ENCODE measurements at places on chromosomes 11 and 22.

- DNase-seq, result no peak
These were observed 23.0 kb downstream of the MYO18B start for GRCh38 chr22:25765016-25765367.

GRCh38 chr11:67345247-67345919 is 8.0 kb downstream of the POLD4 start:
- DNase-seq, result no peak

DNA sequence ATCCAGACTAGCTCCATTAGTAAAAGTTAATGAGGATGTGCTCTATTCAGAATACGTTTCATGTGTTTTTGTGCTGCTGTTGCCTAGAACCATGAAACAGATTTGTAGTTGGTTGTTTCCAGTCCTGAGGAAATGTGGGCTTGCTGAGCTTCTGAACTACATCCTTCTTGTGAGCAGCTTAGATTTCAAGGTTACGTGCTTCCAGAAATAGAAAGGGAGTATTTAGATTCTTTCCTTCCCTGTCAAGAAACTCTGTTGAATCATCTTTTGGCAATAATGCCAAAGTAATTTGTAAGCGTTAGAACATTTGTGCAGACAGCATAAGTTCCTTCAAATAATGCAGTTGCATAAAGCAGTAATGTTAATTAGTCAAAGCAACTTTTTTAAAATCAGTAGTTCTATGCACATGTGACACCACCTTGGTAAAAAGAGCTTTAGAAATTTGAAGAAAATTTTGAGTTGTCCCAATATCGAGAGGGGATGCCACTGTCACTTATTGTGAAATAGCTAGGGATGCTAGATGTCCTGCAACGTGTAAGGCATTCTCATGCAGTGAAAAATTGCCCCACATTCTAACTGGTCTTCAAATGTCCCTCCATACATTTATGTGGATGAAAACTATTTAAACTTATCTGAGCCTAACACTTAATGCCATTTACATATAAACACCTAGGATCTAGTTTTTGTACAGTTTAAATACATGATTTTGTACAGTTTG is 169.6 kb downstream of the ETS1 start:
- no peak for DNase-seq

DNA sequence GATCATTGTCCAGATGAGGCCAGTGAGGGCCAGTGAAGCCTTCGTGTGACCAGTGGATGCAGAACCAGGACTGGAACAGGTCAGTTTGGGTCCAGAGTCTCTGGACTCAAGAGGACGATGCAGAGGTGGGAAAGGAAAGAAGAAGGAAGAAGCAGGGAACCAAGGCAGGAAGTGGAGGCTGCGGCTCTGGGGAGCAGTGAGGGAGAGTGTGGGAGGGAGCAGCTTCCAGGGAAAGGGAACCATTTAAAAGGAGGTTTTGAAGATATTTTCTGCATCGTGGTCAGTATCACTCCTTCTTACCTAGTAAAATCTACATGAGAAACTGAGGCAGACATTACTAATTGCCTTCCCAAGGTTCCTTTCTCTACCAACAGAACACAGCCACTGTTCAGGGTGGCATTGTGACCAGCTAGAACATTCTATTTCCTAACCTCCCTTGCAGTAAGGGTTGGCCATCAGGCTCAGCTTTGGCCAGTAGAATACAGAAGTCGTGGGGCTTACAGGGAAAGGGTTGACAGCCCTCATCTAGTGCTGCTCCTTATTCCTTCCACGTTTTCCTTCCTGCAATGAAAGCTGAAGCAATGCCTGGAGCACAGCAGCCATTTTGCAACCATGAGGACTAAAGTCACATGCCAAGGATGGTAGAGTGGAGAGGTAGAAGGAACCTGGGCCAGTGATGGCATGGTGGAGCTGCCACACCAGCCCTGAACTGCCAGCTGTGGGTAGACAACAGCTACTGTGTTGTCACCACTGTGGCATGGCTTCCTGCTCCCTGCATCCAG is 29.1 kb upstream of the LINC01488 start:
- DNase-seq, result no peak

DNA sequence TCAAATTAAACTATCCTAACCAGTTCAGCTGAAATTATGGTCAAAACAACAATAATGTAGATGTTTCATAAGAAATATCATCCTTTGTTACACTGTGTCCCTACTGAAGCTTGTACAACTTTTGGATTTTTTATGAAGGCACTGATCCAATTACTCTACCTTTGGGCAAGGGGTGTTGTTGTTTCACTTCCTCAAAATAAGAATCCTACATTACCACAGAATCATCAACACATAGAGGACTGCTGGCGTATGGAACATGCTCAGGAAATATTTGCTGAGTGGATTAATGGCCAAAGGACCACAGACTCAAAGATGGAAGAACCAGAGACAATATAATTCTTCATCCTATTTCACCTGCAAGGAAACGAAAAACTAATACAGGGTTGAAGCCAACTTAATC is 907.5 kb upstream of the CCDC90B start:
- DNase-seq, result no peak

DNA sequence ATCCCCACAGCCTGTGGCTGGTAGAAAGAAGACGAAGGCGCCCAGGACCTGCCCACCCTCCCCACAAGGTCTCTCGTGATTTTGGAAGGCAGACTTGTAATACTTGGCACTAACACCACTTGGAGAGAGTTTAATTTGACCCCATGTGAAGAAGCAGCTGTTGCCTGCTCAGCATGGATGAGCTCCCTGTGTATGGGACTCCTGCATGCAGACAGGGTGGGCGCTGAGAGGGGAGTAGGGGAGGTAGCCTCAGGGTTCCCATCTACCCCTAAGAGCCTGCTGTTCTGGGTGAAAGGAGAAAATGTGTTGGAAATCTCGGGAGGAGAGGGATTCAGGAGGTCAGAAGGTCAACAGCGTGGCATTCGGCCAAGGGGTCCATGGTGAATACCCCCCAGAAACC is 625.9 kb downstream of the TBC1D22A start:
- no peak for DNase-seq

- no peak for DNase-seq
These were observed 36.5 kb upstream of the CSNK1E start for GRCh38 chr22:38353701-38354100.

- DNase-seq, result peak; percentile 83
These were observed 12.7 kb upstream of the CYP2R1 start for GRCh38 chr11:14904745-14905103.

- DNase-seq, result no peak
These were observed 88.1 kb downstream of the SBF2 start for GRCh38 chr11:10205928-10206327.

DNA sequence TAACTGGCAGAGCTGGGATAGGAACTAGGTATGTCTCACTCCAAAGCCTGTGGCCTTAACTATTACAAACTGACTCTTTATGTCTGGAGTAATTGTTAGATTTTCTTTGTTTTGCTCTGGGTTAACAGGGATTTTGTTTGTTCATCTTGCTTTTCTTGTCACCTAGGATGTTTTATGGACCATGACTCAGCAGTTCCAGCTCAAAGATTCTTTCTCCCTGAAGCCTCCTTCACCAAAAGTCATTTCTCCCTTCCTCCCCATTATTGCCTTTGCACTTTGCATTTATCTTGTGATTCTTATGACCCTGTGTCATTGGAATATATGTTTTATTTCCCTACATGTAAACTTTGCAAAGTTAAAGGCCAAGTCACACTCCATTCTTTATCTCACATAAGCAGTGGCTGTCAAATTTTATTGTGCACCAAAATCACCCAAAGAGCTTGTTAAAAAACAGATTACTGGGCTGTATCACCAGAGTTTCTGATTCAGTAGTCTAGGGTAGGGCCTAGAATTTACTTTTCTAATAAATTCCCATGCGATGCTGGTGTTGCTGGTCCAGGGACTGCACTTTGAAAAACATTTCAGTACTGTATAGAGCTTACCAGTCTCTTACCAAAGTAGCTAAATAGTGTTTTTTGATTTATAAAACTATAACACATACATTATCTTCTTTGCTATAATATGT is 327.7 kb downstream of the DLG2 start:
- DNase-seq, result no peak

DNA sequence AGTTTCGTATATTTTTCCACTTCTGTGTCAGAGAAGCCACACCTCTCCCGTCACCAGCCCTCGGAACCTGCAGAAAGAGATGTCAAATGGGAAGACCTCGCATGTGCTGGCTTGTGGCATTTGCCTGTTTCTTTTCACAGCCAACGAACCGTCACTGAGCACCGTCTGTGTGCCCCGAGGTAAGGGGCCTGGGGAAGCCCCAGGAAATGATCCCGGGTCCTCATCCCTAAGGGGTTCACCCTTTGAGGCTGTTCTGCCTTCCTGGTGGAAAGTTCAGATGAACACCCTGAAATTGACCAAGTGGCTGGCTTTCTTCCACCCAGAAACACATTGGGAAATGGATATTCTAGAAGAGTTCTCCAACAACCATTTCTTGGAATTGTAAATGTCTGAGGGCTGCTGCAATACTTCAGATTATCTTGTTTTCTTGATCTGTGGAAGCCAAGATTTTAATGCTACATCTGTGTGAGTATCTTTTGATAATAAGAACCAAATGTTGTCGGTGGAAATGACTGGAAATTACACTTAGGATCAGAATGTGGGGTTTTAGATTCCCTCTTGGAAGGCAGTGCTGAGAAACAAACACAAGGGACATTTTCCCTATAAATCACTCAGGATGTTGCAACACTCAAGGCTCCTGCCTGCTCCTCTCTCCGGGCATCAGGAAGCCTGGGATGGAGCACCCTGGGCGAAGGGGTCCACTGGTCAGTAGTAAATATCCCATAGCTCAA is 37.6 kb downstream of the RIBC2 start:
- DNase-seq, result no peak

DNA sequence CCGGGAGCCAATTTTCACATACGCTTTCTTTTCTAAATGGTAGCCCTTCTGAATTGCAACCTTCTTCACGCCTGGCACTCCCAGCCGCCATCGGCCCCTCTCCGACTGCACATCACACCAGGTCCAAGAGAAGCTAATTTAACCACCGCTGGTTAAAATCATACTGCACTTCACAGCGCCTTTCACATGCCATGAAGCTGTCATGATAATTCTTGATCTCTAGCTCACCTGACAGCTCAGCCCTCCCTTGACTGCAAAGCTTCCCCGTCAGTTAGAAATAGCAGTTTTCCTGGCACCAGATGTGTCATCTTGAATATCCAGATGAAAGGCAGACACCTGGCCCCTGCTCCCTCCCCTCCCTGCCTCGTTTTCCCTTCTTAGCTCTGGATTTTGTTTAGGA is 101.4 kb downstream of the ARL14EP start:
- no peak for DNase-seq

GRCh38 chr11:36352922-36353321 is 56.8 kb downstream of the PRR5L start:
- peak; percentile 80 for DNase-seq

DNA sequence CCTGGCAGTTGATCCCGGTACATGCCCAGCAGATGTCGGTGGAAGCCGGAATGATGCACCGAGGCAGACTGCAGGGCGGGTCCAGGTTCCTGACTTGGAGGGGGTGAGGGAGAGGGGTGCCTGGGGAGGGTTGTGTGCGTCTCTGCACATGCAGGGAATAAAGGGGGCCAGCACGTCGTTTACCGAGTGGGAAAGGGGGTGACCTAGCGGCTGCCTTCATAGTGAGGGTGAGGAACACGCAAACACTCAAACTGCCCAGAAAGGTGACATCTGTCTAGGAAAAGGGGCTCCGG is 801.7 kb downstream of the TBC1D22A start:
- no peak for DNase-seq

DNA sequence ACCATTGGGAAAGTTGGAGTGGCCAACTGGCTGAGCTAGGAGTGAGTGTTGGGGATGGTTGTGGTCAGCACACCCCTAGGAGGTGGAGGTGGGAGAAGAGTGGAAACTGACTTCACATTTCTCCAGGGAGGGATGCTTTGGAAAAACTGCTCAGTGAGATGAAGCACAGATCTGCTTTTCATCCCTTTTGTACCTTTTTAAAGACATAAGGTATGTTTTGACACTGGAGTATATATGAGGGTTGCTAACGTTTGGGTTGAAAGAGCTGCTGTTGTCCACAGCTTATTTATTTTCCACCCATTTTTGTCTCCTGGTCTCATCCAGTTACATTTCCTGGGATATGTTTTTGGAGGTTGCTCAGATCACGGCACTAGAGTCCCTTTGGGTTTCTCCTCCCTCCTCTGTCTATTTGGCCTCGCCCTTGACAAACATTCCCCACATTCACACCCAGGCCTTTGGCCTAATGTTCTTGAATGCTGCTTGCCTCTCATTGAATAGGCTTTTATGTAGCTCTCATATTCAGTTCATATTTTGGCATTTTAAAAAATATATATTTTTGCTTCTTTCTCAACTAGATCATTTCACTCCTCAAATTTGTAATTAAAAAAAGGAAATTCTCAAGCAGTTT is 8.3 kb downstream of the SREBF2 start:
- DNase-seq, result no peak

DNA sequence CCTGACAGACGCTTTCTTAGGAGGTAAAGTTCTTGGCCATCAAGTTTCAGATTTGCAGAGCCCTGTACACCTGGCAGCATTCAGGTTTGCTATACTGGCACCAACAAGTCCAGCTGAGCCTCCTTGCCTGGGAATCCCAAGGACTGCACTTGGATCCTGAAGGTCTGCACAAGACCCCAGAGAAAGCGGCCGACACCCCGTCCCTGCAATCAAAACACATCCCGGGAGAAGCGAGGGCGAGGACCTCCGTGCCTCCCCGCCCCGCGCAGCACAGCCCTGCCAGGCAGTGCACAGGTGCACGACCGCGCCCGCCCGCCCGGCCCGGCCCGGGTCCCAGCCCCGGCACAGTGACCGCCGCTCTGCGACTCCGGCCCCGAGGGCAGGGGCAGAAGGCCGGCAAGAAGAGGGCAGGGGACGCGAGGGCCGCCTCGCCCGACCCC is 559 bp downstream of the MRTFA start:
- peak; percentile 6 for DNase-seq

- no peak for DNase-seq
These were observed 1.2 kb upstream of the DRG1 start for GRCh38 chr22:31398231-31398630.

GRCh38 chr22:23501261-23501619 is 78.8 kb downstream of the IGLL1 start:
- no peak for DNase-seq

DNA sequence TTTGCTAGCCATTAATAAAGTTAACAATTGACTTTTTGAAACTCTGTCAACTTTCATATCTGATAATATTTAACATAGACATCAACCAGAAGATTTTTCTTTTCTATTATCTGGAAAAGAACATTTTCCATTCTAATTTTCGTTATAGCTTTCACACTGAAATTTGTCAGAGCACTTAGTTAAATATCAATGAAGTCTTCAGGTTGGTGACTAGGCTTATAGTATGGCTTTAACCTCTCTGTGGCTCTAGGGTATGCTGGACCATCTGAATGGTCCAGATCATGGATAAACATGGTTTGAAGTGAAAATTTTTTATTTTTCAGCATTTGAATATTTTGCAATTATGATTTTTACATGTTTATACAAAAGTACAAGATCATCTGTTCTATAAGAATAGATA is 548.1 kb downstream of the CNTN5 start:
- no peak for DNase-seq

- no peak for DNase-seq
These were observed 86.1 kb upstream of the WNT7B start for GRCh38 chr22:46062971-46063631.
